ENCODE measurements at places on chromosomes 12 and 14.

GRCh38 chr14:75514673-75515628 lies 7.3 kb upstream of the BATF start:
- DNase-seq: peak; percentile 1

DNA sequence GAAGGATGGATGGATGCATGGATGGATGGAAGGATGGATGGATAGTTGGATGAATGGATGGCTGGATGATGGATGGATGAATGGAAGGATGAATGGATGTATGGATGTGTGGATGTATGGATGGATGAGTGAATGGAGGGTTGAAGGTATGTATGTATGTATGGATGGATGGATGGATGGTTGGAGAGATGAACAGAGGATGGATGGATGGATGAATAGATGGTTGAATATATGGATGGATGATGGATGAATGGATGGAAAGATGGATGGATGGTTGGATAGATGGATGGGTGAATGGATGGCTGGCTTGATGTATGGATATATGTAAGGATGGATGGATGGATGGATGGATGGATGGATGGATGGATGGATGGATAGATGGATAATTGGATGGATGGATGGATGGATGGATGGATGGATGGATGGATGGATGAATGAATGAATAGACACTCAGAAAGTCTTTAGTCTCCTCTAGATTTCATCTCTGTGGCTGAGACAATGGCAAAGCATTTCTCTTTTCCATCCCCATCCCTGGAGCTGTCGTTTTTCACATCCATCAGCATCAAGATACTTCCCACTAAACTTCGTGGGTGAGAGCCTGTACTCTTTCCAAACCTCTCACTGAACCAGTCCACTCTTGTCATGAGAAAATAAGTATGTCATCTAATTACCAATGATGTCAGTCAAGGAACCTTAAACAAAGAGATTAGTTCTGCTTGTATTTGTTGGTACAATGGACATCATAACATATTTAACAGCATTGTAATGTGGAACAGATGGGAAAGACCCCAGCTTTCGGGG lies 74.8 kb upstream of the CLMN start:
- no peak for DNase-seq

DNA sequence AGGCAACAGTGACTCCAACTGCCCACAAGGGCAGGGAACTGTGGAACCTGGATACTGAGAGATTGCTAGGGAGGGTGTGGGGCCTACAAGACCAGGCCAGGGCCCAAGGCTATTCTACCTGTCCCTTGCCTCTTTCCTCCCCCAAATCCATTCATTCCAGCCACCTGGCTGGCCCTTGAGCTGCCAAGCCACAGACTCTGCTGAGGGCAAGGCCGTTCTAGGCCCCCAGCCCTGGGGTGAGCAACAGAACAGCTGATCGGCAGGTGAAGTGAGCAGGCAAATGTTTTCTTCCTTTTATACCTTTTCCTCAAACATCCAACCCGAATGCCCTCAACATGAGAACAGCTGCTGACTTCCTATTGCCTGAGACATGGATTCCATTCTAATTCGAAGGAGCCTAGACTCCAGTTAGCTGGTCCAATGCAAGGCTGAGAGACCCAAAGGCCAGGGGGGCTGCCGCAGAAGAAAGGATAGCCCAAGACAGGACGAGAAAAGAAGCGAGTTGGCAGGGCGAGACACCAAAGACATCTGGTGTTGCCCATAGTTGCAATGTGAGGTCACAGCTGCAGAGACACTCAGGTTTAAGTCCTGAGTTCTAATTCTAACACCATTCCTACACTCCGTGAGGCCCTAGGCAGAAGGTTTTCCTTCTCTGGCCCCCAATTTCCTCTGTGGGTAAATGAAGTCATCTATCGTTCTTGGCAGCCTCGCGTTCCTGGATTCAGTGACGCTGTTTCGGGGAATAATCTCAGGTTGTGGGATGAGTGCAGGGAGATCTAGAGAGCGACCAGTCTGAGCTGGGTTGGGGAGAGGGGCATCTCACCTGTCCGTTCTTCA lies 1.7 kb downstream of the C1QL4 start:
- DNase-seq: no peak

DNA sequence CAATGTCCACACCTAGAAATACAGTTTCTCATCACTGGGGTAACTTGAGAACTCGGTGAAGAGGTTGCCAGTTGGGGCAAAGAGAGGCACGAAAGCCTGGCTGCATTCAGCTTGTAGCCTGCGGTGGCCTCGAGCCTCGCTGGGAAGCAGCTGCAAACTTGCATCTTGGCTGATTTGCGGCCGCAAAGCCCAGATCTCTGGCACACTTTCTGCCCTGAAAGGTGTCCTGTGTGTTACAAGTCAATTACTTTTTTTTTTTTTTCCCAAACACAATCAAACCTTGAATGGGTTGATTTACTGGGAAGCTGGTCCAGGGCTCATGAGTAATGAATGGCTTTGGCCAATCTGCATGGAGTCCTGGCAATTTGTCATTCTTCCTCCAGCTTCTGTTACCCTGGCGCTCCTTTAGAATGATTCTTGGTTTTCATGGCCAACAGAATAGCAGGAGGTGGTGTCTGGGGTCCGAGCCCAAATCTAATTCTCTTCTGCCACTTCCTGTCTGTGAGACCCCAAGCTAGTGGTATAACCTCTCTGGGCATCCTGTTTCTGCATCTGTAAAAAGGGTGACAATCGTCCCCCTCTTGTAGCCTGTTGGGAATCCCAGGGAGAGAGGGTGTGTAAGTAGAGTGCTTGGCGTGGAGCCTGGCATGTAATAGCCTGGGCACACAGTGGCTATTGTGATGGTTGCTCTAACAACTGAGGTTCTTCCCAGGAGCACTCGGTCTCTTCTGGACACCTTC lies 6.7 kb downstream of the BCL7A start:
- no peak for DNase-seq

DNA sequence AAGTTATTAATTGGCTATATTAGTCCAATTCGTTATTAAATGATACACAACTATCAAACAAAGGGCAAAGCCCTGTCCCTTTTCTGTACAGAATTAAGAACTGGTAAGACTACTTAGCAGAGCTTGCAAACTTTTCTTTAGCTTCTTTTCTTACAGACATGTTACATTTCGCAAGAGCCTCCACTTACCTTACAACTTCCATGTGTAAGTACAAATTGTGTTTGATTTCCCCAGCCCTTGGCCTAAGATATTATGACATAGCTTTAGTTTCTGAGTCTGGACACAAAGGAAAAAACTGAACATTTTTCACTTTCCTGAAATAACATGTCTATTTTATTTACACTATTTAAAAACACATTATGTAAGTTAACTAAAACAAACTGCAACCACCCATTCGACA lies 1.7 kb downstream of the ATF7 start:
- no peak for DNase-seq

DNA sequence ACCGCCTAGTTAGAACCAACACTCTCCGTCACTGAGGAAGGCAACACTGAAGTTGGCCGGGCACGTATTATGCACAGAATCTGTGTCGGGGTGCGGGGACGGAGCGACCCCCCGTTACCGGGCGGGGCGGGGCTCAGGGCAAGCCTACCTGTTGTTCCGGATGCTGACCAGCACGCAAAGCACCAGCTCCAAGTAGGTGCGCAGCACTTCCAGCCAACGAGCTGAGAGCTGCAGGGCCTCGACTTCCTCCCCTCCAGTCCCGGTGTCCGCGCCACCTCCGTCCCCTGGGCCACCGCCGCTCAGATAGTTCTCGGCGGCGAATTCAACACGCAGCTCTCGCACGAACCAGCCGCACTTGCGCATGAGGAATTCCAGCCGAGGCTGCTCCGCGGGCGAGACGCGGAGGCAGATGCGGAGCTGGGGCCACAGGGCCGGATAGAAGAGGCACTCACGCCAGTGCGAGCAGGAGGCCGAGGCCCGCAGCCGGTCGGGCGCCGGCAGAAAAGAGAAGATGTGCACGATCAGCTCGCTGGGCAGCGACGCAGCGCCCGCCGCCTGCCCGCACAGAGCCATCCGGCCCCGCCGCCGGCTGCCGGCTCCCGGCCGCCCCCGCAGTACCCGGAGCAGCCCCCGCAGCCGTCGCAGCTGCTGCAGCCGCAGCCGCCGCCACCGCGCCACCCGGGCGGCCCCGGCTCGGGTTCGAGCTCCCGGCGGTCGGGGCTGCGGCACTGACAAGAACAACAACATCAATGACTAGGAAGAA lies 636 bp downstream of the FBXO33 start:
- no peak for DNase-seq

DNA sequence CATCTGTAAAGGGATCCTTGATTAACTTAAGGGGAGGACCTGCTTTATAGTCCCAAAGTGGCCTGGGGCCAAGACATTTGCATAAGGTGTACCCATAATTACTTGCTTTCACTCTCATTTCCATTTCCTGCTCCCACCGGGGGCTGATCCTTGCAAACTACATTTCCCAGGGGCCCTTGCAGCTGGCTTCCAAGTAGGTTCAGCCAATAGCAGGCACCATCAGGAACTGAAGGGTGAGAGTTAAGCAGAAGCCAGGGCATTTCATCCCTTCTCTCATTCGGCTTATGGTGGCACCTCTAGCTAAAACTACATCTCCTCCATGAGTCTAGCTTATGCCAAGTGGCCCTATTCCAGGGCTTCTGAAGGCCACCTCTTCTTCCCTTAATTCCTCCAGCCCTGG lies 88.8 kb downstream of the CCDC60 start:
- DNase-seq: no peak

- DNase-seq: no peak
These were observed 35.5 kb upstream of the SOCS2 start for GRCh38 chr12:93536766-93537488.

Data from GM04504 (cell line).